ENCODE measurements at places on chromosomes 3 and 15. TPM values are rescaled to one million over a fixed set of nuclear protein-coding genes. Genes with fewer than 3 reads are reported as not detected.

GRCh38 chr3:124217542-124217941, 225.6 kb upstream of the ROPN1 start:
- DNase-seq: peak; percentile 44

Gene RPL39L
- 8.1 TPM for polyA plus RNA-seq

Gene UBXN7
- polyA plus RNA-seq: 11.6 TPM

Gene SPESP1
- polyA plus RNA-seq: 4.9 TPM

DNA sequence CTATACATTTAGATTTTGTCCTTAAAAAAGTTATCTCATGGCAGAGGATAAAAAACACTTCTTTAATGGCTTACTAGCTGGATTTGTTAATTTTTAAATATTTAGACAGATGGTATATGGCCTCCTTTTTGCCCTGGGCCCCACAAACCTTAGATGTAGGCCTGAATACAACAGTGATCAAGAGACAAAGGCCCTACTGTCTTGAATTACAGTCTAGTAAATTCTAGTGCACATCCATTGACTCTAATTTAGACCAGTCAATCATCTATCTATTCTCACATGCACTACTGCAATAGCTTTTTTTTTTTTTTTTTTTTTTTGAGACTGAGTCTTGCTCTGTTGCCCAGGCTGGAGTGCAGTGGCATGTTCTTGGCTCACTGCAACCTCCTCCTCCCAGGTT, 452.8 kb downstream of the FHIT start:
- no peak for DNase-seq

- DNase-seq: no peak
Measured at GRCh38 chr15:37898362-37898761, 36.1 kb upstream of the TMCO5A start.

Gene KNG1
- 0.23 TPM for polyA plus RNA-seq

Gene GOLGA8T
- polyA plus RNA-seq: 0.32 TPM

Gene SOX14
- not detected for polyA plus RNA-seq

Gene A4GNT
- polyA plus RNA-seq: not detected

Gene UCN2
- 0.16 TPM for polyA plus RNA-seq

DNA sequence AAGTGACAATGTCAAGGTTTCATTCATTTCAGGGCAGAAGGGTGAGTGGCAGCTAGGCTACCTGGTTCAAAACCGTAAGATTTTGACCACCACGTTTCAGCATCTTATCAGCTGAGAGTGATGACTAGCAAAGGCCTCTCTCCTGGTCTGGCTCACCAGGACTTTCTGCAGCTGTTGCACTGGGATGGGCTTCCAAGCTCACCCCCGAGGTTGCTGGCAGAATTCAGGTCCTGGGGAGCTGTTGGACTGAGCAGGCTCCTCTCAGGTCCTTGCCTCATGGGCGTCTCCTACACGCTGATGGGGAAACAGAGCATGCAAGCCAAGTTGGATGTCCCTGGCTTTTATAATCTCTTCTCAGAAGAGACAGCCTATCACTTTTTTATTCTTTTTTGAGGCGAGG, 88.8 kb upstream of the RNU6-1 start:
- peak; percentile 72 for DNase-seq

GRCh38 chr3:192917028-192917403, 640 bp downstream of the MB21D2 start:
- peak; percentile 92 for DNase-seq

DNA sequence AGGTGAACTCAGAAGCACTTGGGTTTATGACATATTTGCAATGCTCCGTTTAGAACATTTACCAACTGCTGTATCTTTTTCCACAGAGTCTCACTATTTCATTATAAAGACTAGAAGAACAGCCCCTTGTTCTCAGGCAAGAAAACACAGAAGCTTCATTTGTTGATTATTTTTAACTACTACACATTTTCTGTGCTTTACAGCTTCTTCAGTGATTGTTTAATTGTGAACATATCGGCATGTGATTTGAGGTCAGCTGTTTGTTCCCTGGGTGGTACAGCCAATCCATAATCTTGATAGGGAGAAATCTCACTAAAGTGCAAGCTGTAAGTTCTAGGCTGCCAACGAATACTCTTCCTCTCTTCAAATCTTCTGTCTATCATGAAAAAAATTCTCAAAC, 31.0 kb upstream of the DLG1 start:
- no peak for DNase-seq

DNA sequence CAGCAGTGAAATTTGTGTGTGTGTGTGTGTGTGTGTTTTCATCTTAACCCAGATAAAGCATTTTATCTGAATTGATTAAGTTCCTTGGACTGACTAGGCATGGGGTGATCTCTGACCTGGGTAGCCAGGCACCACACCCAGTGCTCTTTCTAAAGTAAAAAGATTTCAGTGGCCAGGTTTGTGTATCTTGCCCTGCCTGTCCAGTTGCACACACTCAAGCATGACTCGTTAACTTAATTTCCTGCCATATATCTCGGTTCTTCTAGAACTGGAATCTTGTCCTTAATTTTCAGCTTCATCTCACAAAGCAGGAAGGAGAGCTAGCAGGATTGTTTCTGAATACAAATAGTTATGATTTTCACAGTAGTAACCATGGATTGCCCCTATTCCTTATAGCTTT, 17.0 kb downstream of the TM4SF18 start:
- DNase-seq: no peak

- DNase-seq: no peak
Measured at GRCh38 chr3:10783360-10784351, 32.4 kb upstream of the SLC6A11 start.

Gene AHSG
- polyA plus RNA-seq: 0.05 TPM

Gene MAP6D1
- 1.2 TPM for polyA plus RNA-seq

GRCh38 chr15:90519688-90520087, 10.0 kb upstream of the CRTC3 start:
- no peak for DNase-seq

Gene MKRN3
- 0.23 TPM for polyA plus RNA-seq

GRCh38 chr3:120428924-120429323, 21.9 kb downstream of the FSTL1 start:
- DNase-seq: no peak
